ENCODE measurements at places on chromosomes 12 and 14.

GRCh38 chr14:89359477-89360222 is 57.4 kb downstream of the FOXN3 start:
- DNase-seq: no peak

DNA sequence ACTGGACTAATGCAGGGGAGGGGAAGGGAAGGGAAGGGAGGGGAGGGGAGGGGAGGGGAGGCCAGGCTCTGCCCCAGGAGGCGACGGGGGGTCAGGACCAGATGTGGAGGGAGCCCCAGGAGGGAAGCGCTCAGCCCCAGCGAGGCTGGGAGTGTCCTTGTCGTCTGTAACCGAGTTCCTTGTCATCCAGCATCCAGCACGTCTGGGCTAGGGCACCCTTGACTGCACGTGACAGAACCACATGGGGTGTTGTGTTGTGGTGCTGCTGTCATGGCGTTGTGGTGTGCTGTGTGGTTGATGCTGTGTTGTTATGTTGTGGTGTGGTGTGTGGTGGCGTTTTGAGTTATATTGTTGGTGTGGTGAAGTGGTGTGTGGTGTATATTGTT is 28.4 kb upstream of the SFSWAP start:
- DNase-seq: peak; percentile 35

DNA sequence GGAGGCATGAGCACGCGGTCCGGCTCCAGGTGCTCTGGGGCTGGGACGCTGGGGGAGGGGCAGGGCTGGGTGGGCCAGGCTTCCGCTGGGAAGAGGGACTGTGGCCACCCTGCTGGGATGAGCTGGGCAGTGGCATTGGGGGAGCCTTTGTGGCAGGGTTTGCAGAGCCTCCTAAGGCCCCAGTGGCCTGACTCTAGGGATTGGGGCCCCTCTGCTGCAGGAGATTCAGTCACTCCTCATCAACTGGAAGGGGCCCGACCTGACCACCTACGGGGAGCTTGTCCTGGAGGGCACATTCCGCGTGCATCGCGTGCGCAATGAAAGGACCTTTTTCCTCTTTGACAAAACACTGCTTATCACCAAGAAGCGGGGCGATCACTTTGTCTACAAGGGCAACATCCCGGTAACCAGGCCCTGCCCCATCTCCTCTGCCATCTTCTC is 26.9 kb downstream of the PLEKHG3 start:
- DNase-seq: no peak

DNA sequence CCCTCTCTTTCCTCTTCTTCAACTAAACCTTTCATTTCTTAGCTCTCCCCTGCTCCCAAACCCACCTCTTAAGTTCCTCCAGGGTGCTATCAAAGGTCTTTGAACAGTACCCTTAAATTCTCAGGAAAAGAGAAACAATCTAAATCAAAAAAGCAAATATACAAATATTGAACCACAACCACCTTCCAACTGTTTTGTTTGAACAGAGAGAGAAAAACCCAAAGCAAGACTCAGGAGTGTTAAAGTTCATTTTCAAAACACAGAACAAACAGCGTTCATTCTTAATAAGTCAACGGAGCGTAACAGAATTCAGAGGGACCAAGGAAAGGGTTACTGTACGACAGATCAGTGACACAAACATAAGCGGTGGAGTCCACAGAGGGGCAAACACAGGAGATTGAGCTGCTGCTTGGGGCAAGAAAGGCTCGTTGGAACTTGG is 73.3 kb downstream of the NDUFA12 start:
- no peak for DNase-seq

- no peak for DNase-seq
Observed at GRCh38 chr12:96041181-96041580, 5.8 kb upstream of the LTA4H start.

DNA sequence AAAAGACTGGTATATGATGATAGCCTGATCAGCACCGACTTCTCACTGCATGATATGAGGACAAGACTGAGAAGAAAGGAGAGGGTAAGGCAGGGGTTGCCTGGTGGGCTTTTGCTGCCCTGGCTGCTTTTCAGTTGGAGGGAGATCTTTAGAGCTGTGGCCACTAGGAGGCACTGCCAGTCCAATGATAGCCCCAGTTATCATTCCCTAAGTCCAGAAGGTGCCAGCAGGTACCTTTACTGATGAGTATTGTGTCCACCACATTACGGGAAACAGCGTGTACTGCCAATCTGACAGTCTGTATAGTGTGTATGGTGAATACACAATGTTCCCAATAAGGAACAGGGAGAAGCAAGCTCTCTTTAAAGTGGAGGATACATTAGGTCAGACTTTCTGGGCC is 55.8 kb upstream of the CCDC175 start:
- DNase-seq: no peak

DNA sequence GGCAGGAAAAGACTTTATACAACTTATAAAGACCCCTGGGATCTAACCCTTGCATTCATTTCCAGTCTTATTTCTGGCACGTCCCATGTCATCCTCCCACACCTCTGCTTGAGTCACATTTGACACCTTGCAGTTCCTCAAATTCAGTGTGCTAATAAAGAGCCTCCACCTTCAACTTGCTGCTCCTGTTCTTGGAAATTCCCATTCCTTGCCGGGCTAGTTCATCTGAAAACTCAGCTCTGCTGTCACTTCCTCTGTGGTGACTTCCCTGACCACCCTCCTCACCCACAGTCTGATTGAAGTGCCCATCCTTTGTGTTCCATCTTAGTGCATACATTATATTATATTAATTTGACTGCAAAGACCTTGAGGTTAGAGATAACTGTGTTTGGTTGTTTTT is 37.4 kb upstream of the PSMA6 start:
- no peak for DNase-seq

DNA sequence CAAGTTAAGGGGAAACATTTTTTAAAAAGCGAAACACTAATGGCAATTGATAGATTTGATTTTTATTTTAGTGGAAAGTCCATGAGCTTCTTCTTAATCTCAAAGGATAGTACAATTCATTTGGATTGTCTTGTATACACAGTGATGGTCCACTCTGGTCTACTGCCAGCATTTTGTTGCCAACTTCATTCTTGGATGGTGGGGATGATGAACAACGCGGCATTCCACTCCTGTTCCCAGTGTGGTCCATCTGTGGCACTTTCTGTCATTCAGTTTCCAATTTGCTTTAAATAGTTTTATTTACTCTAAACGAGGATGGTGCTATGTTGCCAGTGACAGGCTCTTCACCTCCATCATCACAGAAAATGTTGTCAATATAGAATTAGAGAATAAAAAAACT is 40.3 kb upstream of the SLC38A2 start:
- no peak for DNase-seq

DNA sequence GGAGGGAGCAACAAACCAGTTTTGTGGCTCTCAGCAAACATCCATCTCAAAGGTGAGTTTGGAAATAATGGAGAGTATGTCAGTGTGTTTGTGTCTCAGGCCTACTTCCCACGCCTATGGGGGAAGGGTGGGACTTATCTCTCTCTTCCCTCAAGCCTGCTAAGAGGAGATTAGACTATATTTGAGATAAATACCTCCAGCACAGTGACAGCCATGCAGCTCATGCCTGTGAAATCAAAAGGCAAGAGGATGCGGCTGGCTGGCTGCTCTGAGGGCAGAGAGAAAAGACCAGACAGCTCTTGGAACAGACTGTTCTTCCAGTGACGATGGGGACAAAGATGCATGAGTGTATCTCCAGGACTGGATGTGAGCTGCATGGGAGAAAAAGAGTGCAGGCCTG is 14.7 kb upstream of the POC1B start:
- no peak for DNase-seq

GRCh38 chr12:29744365-29744764 is 39.4 kb downstream of the TMTC1 start:
- no peak for DNase-seq

DNA sequence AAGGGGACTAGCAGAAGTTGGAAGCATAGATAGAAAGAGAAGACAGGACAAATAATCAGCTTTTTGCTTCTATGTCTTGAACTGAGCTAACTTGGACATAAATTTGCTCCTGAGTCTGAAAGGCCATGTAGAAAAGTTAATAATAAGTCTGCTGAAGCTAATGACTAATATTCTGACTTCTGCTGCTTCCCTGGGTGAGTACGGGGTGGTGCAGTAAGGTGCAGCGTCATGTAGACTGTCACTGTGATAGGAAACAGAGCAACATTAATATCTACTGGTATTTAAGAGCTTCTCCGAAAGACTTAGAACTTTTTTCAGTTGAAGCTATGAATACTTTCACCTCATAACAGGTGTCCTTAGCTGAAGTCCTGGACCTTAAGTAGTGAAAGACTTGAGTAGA is 34.1 kb upstream of the CPM start:
- DNase-seq: no peak

GRCh38 chr14:89454996-89455395 is 38.0 kb upstream of the FOXN3 start:
- no peak for DNase-seq

DNA sequence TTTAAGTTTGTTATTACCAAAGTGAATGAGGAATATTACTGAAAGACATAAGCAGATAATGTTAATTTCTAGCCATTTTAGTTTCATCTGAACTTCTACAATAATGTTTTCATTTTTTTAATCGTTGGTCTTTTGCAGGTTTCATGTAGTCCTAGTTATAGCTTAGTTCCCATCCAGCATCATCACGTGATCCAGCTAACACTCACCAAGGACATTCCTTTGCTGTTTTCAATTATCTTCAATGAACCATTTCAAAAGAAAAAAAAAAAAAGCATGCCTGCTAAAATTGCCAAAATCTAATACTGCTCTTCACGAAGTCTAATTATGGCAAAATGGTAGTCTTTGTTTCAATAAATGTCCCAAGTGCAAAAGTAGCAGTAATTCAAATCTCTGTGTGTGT is 187.7 kb upstream of the ATXN7L3B start:
- DNase-seq: no peak

GRCh38 chr14:78355109-78355508 is 184.9 kb downstream of the NRXN3 start:
- no peak for DNase-seq

GRCh38 chr12:601976-602699 is 61.1 kb downstream of the NINJ2 start:
- DNase-seq: no peak

DNA sequence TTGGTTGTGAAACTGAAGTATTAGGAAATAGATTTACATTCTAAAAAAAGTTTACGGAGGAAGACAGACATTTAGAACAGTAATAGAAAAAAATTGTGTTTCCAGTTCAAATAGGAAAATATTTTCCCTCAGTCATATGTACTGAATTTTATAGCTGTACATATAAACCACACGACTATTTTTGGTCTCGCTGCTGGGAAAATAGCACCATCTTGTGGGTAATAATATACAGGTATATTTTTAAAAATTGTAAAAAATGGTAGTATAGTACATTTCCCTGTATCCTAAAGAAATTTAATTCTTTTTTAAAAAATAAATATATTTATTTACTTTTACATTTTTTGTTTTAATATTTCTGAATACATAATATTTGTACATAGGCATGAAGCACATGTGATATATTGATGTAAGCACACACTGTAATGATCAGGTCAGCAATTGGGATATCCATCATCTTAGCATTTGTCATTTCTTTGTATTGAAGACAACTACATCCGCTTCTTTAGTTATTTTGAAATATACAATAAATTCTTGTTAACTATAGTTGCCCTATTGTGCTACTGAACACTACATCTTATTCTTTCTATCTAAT is 168.6 kb downstream of the ALX1 start:
- DNase-seq: no peak

DNA sequence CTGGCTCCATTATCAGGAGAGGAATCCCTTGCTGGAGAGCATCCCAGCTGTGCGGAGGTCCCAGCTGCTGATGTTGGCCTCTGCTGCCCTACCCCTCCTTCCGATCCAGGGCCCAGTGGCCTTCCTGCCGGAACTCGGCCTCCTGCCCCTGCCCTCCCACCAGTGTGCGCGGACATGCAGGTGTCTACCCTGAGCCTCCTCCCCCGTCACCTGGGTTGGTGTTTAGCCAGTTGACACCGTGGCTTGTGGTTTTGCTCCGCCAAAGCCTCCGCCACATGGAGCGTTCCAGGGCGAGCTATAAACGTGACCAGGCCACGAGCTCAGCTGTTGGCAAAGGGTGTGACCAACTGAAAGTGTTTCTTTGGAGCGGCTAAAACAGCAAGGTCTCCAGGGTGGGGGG is 1104.3 kb downstream of the BCL11B start:
- no peak for DNase-seq

GRCh38 chr12:51263341-51263740 is 6.9 kb downstream of the SMAGP start:
- no peak for DNase-seq

DNA sequence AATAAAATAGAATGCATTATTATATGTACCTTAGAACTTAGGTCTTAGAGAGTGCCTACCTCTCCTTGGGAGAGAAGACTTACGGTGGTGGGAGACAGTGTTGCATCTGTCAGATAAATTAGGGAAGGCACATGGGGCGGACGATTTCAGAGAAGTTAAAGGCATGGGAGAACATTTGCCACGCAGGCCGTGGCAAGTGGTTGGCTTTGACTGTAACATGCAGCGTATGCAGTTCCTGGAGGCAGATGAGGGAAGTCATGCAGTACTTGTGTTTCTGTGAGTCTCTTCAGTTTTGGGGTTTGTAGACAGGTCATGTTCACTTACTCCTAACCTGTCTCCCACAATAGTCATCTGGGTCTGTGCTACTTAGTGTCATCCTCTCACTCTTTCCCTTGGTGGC is 43.6 kb downstream of the ETV6 start:
- DNase-seq: no peak

- no peak for DNase-seq
Observed at GRCh38 chr12:68403711-68404110, 71.5 kb upstream of the MDM1 start.

- no peak for DNase-seq
Observed at GRCh38 chr14:39499514-39499913, 67.3 kb upstream of the FBXO33 start.

Data from activated naive CD4-positive, alpha-beta T cell treated with anti-CD3 and anti-CD28 coated beads, Interleukin-2, amount 50 U/mL, for 72 hours (primary cell).